ENCODE measurements at places on chromosomes 2 and 18.

- no peak for DNase-seq
Measured at GRCh38 chr2:48586433-48586832, 31.2 kb upstream of the GTF2A1L start.

DNA sequence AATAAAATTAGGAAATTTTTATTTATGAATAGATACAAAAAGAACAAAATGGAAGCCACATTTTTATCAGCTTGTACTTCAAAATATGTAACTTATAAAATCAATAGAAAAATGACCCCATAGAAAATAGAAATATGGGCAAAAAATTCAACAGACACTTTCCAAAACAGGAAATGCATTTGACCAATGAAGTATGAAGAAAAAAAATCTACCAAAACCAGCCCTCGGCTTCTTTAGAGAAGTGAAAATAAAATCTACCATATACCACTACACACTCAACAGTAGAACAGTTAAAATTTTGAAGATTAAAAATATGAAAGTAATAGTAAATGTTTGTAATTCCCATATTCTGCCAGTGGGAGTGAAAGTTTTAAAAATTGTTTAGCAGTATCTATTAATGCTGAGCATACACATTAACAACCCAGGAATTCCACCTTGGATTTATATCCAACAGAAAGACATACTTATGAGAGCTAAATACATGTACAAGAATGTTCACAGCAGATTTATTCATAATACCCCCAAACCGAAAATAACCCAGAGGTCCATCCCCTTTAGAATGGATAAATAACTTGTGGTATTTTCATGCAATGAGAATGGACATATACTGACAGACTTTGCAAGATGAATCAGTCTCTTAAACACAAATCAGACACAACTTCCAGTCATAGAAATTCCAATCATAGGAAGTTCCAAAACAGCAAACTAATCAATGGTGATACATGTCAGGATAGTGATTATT, 318.0 kb downstream of the FIGN start:
- DNase-seq: no peak

- peak; percentile 47 for DNase-seq
Measured at GRCh38 chr2:40451918-40452605, at the start of gene SLC8A1. Gene SLC8A1, minus strand, starts transcription at chr2:40452090.

- DNase-seq: no peak
Measured at GRCh38 chr2:13114391-13114790, 397.7 kb downstream of the TRIB2 start.

DNA sequence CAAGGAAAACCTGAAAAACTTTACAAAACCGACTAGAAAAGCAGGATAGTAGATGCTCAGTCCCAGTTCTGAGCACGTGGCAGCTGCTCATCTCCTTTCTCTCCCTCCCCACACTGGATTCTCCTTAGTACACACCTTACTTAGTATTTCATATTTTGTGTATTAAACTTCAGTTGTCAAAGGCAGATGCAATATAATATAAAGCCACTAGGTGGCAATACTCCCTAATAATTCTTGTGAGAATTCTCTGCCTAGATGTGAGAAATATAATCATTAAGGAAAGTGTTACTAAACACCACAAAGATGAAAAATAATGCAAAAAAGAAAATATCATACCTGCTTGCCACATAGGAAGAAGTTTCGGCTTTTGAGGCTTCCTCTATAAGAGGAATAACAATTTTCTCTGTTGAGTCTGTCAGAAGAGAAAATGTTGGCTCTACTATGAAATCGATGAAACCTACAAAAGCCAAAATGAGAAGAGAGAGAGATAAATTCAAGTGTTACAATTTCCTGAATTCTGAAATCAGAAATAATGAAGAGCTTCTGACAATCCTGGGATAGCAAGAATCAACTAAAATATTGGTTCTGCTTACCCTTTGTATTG, 200.6 kb downstream of the PPP1R1C start:
- DNase-seq: no peak

DNA sequence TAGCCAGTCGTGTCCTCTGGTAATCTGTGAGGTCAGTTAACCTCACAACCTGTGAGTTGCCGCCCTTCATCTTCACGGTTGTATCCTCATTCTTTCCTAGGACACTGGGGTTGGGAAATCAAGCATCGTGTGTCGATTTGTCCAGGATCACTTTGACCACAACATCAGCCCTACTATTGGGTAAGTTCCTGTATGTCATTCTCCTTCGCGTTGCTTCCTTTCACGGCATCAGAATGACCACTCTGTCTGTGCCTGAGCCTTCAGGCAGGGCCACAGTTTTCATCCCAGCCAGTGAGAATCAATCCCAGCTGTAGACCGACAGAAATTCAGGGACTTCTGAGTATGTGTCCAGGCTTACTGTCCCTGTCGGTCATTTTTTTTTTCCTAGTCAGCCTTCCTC, 67.1 kb downstream of the RAB31 start:
- no peak for DNase-seq

DNA sequence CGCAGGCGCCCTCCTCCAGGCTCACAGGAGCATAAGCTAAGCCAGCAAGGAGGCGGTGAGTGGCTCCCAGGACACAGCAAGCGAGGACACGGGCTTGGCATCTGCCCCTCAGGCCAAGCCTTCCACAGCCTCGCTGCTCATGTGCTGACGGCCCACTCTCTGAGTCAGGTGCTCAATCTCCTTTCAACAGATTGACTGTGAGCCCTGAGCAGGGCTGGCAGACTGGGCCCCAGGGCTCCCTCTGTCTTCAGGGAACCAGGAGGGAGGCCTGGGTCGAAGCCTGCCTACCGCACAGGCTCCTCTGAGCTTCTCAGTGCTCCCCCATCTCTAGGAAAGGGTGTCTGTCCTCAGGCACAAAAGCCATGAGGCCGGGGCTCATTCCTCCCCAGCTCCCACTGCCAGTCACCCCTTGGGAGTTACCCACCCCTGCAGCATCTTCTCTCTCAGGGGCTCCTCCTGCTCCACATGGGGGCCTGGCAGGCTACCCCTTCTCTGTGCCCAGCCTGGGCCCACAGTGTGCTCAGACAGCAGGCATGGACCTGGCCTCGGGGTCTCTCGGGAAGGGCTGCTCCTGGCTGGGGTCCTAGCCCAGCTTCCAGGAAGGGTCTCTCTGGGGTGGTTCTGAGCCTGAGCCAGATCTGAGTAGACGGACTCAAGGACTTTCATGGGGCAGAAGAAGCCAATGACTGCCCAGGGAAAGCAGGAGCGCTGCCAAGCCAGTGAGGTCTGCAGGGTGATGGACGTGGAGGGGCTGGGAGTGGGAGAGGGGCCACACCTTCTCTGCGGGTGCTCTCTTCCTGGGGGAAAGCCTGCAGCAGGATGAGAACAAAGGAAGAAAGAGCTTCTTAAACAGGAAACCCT, 138.0 kb upstream of the GPC1 start:
- no peak for DNase-seq

DNA sequence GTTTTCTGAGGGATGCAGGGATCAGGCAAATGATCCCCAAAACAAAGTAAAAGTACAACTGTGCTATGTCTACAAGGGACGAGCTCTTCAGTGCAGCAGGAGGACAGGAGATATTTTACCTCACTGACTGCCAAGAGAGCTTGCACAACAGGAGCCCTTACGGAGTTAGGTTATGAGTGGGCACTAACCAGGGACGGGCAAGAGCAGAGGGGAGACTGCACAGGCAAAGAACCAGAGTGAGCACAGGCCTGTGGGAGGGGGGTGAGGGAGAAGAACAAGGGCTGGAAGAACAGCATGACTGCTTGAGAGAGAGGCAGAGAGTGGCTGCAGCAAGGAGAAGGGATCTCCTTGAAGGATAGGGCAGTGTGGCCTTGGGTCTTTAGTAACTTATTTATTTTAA, 101.1 kb upstream of the PID1 start:
- DNase-seq: no peak

DNA sequence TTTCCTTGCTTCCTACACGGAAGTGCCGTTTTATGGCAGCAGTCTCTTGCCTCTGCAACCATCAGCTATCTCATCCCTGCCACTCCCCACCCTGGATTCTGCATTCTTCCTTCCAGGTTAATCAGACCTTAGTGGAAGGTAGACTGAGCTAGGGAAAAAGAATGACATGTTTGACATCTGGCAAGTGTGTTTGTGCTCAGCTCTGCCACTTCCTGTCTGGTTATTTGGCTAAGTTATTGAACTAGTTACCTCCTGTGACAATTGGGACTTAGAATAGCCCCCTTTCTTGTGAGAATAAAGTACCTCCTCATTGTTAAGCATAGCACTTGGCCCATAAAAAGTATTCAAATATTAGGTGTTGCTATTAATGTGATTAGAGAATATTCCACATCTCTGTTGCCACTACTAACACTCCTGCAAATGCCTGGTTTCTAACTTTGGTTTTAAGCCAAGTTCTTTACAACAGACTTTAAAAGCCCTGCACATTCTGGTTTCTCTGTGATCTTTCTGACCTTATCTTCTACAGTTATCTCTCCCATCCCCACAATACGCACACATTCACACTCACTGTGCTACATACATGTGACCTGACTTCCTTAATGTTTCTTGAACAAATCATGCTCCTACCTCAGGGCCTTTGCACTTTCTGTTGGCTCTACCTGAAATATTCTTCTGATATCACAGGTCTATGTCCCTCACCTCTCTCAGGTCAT, 10.8 kb upstream of the MAPRE2 start:
- no peak for DNase-seq

DNA sequence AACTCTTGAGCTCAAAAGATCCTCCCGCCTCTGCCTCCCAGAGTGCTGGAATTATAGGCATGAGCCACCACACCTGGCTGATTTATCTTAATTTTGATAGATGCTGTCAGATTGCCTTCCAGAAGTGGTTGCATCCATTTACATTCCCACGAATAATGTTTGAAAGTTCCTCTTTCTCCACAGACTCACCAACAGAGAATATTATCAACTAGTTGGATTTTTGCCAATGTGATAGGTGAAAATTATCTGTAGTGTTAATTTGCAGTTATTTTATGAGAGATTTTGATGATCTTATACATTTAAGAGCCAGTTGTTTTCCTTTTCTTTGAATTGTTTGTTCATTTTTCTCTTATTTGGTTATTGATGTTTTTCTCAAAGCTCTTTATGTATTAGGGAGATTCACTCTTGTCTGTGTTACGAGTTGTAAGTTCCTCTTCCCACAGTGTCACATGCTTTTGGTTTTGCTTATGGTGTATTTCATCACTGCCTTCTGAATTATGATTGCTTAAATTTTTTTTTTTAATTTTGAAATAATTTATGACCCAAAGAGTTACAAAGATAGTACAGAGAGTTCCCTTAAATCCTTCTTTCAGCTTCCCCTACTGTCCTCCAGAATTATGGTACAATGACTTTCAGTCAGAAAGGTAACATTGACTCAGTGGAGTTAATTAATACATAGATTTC, 20.7 kb upstream of the NT5DC4 start:
- no peak for DNase-seq

DNA sequence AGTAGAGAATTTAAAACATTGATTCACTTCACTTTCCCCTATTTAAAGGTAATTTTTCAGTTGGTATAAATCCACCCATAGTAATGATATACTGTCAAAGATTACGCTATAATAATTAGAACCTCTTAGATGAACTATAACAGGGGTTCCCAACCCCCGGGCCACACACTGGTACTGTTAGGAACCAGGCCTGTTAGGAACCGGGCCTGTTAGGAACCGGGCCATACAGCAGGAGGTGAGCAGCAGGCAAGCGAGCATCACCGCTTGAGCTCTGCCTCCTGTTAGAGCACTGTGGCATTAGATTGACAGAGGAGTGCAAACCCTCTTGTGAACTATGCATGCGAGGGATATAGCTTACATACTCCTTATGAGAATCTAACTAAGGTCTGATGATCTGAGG, 34.0 kb upstream of the CD302 start:
- DNase-seq: no peak

DNA sequence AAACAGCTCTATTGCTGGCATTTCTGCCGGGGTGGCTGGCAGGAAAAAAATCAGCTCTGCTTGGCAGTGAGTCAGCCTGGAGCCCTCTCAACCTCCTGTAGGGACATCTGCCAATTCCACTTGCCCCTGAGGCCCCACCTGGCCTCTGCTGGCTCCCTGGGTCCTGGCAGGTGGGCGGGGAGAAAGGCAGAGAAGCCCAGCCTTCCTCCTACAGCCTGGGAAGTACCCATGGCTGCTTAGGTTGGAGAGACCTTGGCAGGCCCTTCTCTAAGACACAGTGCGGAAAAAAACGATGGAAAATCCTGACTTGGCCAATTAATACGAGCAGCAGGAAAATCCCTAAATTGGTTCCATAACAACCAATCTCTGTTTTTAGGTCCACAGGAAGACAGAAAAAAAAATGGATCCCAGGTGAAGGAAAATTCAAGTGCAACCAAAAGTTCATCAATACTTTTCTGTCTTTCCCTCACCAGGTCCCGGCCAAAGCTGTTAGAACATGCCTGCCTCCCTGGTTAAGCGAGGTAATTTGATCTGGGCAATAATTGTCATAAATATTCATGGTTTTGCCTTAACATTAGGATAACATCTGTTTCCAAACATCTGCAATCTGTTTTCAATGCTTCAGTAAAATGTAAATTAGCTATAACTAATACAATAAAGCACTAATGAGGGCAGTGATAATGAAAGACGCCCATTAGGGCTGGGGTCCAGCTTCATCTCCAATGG, 245.9 kb downstream of the TFCP2L1 start:
- no peak for DNase-seq

DNA sequence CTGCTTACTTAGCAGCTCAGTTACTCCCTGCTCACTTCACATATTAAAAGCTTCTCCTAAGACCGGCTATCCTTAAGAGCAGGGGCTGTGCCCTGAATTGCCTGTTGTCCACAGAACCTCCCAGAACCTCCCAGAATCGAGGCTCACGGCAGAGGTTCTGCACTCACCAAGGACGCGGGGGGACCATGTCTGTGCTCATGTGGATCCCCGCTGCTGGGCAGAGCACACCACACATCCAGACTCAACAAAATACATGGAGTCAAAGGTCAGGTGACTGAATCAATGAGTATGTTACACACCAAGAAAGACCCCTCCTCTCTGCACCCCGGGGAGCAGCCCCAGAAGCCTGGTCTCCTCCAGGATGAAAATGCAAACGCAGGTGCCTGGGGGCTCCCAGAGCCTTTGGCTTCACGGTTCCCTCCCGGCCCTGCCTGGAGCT, 149.0 kb downstream of the MBP start:
- no peak for DNase-seq

DNA sequence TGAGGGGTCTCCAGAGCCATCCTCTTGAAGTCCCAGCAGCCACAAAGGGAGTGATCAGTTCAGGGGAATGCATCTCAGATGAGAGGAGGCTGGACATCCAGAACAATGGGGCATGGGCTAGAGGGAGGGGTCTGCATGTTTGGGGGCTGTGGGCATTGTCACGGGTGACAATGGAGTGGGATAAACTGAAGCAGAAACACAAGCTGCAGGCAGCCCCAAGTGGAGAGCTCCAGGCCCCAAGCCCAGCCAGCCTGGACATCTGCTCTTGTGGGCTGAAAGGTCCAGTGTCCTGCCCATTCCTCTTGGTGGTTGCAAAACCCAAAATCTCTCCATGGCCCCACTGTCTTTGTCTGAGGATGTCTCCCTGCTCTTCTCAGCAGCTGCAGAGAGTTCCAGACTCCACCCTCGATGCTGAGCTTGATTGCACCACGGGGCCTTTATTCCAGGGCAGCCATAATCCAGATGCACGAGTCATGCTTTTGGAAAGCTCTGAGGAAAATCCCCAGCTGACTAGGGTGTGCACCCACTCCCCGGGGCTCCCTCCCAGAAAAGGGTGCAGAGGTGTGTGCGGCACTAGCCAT, 149.4 kb downstream of the TNS1 start:
- DNase-seq: no peak

All from activated naive CD8-positive, alpha-beta T cell treated with anti-CD3 and anti-CD28 coated beads, Interleukin-2, amount 10 ng/mL, durations not matched to agents 7 days and 5 days (primary cell).